Left lung (tissue), 14 donors: ENCODE measurements at places on chromosomes 11 and 22.
A peak's percentile ranks its signal among the peaks of the same experiment; 100 is the strongest.

DNA sequence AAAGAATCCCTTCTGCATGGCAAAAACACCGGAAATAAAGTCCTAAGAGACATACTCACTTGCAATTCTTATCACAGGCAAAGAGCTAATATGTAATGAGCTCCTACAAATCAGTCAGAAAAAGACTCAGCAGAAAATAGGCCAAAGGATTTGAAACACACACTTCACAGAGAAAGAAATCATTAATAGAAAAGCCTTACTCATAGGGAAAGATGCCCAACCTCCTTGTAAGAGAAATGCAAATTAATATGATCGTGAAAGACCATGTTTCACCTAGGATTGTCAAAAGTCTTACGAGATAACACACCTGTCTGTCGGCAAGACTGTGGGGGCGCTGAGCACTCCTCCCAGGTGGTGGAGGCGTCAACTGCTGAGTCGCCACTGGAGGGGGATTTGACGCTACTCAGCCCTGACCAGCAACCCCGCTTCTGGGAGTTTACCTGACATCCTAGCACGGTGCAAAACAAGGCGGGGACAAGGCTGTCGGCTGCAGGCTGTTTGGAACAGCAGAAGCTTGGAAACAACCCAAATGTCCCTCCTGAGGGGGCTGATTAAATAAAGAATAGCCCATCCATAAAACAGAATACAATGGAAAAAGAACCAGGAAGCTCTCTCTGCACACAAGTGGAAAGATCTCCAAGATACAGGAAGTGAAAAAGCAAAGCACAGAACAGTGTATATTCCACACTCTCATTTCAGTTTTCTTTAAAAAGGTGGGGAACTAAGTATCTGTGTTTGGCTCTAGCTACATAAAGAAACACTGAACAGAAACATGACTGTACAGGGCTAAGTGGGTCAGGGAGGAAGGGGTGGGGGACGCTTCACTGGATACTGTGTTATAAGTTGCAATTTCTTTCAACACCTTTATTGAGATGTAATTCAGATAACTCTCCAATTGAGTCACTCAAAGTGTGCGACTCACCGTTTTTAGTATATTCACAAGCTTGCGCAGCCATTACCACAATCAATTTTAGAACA is 11.5 kb downstream of the CSNK1E start:
- no peak for DNase-seq

- DNase-seq = no peak
Observed at GRCh38 chr11:10590218-10590915, 21.9 kb upstream of the LYVE1 start.

GRCh38 chr22:42214633-42215415 is 55.6 kb downstream of the TCF20 start:
- DNase-seq = no peak

DNA sequence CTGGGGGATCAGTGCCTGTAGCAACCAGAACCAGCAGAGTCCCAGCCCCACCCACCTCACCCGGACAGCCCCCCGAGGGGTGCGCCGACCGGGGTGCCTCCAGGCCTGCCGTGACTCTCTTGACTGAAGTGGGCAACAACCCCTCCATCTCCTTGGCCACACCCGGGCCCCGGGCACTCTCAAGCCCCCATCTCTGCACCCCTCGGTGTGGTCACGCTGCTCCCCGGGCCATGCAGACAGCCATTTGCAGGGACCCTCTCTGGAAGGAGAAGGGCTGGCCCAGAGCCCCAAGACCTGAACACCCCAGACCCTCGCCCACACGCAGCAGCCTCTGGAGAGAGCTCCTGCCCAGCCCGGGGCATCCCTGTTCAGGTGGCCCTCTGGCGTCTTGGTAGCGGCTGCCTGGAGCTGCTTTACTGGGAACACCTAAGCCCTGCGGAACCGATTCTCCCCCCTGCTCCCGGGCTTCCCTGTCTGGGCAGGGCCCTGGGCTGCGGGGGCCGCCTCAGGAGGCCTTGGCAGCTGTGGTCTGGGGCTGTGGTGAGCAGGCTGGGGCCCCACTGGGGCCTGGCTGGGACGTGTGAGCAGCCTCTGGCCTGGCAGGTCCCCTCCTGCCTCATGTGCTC is 84.9 kb downstream of the WNT7B start:
- DNase-seq = no peak

GRCh38 chr11:33390944-33391892 is 134.0 kb downstream of the HIPK3 start:
- DNase-seq = no peak

DNA sequence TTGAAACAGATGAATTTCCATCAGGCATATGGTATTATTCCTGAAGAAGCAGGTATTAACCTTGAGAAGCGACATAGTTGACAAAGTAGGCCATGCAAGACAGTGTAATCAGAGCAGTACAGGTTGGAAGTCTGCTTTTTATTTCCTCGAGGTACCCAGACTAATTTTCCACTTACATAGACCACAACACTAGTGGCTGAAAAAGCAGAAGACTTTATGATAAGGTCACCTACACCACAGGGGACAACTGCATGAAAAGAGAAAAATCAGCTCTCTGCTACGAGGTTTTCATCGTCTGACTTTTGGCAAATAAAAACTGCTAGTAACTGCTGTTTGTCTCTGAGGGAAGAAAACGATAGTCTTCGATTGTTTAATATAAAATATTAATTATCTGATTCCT is 77.5 kb downstream of the CNTN5 start:
- no peak for DNase-seq

- no peak for DNase-seq
Observed at GRCh38 chr11:117100556-117100955, 2.3 kb upstream of the SIK3 start.

GRCh38 chr11:76257074-76257719 is 50.9 kb upstream of the WNT11 start:
- DNase-seq = peak; percentile 80

- peak; percentile 15 for DNase-seq
Observed at GRCh38 chr22:29193021-29193420, 12.7 kb upstream of the EMID1 start.

DNA sequence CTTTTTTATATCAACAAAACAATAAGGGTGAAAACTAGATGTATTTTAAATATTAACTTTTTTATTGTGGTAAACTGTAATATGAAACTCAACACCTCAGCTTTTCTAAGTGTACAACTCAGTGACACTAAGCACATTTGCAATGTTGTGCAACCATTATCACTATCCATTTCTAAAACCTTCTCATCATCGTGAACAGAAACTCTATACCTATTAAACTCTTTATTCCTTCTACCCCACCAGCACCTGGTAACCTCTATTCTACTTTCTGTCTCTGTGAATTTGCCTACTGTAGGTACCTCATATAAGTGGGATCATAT is 9.4 kb downstream of the HORMAD2 start:
- DNase-seq = no peak

- DNase-seq = peak; percentile 27
Observed at GRCh38 chr11:67633758-67634365, 4.1 kb upstream of the NUDT8 start.

- no peak for DNase-seq
Observed at GRCh38 chr11:118310781-118311485, 6.4 kb downstream of the CD3E start.

- DNase-seq = no peak
Observed at GRCh38 chr11:118247041-118247440, 5.1 kb downstream of the MPZL3 start.

DNA sequence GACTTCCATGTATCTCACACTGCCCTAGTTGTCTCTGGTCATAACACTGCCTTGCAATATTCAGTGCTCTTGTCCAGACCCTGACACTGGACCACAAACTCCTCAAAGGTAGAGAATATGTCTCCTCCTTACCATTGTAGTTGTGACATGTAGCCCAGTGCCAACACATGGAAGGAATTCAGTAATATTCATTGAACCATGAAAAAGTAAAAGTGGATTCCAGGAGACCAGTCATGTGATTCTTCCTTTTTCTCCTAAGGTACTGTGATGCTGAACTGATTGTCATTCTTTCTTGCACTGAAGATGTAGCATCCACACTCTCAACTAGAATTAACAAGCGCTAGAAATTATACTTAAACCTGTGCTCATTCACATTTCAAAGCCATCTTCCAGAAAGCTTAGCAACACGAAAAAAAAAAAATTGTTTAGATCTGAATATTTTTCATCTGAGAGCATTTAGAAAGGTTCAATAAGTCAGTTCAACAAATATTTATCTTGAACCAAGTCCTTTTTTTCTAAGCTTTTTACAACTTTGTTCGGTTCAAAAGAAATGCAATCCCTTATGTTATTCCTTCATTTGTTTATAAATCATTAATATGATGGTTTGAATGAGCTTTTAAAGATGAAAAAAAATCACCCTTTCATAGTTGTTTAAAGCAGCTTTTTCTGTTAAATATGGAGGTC is 224.7 kb upstream of the BLID start:
- DNase-seq = no peak

GRCh38 chr11:12864316-12865156 is 144.6 kb upstream of the RASSF10 start:
- peak; percentile 89 for DNase-seq

GRCh38 chr11:102749101-102749722 is 24.5 kb upstream of the MMP8 start:
- DNase-seq = no peak

DNA sequence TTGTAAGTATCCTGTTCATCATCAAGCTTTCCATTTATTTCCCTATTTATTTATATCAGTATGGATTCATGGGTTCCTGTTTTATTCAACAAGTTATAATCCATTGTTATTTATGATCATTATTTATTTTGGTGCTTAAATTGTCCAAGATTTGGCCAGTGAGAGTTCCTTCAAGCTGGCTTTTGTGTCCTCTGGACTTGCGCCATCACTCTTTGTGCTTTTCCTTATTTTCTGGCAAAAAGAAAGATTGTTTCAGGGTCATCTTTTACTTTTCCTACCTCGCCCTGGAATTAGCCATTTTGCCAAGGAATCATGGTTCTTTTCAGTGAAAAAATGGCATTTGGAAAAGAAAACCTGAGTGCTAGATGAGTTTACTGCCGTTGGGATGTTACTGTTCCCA is 193.4 kb downstream of the ADAMTS15 start:
- no peak for DNase-seq

GRCh38 chr11:68021167-68021787 is 9.2 kb upstream of the NDUFS8 start:
- peak; percentile 37 for DNase-seq

- no peak for DNase-seq
Observed at GRCh38 chr11:65416841-65417701, 5.5 kb upstream of the NEAT1 start.

DNA sequence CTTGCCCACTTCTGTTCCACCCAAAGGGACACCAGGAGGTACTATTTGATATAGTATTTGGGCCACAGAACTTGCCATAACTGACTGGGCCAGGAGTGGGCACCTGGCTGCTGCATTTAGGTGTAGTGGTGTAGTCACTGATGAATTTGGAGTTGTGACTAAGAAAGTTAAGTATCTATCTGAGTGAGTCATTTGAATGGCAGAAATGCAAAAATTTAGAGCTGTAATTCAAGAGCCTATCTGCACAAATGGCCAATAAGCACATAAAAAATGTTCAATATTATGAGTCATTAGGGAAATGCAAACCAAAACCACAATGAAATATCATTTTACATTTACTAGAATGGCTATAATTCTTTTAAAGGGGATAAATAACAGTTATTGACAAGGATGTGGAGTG is 14.7 kb downstream of the GLYATL2 start:
- no peak for DNase-seq

DNA sequence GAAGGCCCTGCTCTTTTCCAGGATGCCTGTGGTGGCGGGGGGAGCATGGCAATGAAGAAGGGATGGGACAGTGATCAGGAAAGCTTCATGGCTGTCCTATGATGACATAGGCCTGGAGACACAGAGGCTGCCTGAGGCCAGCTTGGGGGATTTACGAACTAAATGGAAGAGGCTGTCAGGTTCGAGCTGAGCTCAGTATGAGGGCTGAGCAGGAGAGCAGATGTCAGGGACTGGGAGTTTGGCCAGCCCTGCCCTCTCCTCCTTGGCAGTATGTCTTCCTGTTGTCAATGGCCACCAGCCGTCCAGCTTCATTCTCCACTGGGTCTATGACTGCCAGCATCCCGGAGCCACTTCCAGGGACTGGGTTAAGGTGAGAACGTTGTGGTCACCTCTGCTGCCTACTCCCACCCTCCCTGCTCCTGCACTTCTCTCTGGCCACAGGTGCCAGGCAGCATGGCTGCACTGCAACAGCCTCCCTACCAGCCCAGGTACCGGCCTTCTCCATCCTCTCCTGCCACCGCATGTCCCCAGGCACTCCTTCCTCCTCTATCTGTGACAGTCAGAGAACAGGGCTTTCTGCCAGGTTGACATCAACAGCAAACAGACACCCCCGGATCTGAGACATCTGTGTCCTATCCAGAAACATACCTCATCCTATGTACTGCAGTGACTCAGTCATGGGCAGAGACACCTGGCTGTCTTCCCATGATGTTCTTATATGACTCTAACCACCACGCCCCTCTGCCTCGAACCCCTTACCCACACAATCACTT is 75.1 kb downstream of the KIRREL3 start:
- no peak for DNase-seq

DNA sequence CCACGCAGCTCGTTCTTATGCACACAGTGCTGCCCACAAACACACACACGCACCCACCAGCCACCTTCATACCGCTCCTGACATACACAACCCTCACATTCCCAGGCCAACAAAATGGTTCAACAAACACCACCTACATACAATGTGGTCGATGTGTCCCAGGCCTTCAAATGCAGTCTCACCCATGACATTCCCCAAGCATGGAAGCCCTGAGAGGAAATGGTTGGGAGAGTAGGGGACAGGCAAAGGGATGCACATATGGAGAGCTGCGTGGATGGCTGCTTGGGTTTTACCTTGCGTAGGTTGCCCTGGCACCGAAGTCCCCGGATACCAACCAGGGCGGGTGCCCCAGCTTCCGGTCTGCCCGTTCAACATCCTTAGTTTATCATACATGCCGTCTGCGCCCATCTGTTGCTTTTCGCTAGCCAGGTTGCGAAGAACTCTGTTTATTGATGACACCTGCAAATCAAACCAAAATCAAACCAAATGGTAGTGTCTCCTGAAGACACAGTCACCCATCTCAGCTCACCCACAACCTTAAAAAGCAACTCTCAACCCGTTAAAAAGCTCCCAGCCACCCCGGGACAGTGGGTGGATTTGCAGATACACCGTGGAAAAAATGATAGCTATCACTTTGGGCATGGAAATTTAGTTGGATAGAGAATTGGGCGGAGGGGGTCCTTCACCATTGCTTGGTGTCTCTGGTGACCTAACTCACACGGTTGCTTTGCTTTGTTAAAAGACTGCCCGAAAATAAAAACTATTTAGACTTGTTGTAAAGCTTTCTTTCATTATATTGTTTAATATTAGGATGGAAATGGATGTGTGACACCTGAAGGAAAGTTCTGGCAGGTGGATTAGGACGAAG is 10.5 kb downstream of the PAX6 start:
- no peak for DNase-seq
